ENCODE measurements at places on chromosomes 5 and 9.

DNA sequence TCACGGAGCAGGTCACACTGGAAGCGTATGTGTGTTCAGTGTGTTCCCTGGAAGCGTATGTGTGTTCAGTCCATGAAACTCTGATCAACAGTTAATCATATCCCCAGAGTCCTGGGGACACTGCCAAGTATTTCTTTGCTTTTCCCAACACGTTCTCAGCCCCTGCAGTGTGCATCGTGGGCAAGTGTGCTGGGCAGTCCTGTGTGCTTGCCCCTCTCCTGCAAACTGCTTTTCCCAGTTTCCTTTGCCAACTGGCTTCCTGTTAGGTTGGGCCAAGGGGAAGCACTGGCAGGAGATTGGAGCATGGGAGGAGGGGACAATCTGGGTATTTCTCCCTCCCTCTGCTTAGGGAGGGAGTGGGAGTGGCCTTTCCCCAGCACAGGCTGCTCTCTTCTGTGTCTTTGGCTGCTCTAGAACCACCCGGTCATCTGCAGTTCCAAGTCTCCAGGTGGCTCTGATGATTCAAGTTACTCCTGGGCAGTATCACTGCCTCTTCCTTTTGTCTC is 36.8 kb upstream of the NEK6 start:
- DNase-seq, result no peak

DNA sequence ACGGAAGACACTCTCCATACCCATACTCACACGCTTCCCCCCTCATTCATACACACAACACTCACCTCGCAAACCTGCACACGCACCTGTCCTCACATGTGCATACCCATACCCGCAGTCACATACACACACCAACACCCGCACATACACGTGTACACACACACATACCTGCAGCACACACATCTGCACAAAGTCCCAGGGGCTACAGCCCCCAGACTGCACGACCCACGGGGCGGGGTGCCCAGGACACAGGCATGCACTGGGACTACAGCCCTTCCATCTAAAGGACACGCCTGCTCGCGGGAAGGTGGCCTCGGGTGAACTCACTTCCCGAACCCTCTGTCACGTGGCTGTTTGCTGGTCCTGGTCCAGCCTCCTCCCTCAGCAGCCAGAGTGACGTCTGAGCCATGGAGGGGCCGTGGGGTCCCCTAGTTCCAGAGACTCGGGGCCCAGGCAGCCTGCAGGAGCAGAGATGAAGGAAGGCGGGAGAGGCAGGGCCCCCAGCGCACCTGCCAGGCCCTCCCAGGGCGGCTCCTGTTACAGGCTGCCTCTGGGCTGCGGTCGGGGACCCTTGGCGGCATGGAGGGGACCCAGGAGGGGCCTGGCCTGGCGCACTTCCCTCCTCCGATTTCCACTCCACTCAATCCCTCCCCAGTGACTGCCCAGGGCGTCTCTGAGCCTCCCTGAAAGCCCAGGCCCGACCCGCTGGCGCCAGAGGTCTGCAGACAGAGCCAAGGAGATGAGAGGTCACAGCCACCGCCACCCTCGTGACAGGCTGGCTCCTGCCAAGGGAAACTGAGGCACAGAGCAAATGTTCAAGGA is 8.1 kb downstream of the SLC12A7 start:
- DNase-seq, result no peak

- DNase-seq, result no peak
These were observed 155.8 kb downstream of the TSSK1B start for GRCh38 chr5:113278976-113279375.

DNA sequence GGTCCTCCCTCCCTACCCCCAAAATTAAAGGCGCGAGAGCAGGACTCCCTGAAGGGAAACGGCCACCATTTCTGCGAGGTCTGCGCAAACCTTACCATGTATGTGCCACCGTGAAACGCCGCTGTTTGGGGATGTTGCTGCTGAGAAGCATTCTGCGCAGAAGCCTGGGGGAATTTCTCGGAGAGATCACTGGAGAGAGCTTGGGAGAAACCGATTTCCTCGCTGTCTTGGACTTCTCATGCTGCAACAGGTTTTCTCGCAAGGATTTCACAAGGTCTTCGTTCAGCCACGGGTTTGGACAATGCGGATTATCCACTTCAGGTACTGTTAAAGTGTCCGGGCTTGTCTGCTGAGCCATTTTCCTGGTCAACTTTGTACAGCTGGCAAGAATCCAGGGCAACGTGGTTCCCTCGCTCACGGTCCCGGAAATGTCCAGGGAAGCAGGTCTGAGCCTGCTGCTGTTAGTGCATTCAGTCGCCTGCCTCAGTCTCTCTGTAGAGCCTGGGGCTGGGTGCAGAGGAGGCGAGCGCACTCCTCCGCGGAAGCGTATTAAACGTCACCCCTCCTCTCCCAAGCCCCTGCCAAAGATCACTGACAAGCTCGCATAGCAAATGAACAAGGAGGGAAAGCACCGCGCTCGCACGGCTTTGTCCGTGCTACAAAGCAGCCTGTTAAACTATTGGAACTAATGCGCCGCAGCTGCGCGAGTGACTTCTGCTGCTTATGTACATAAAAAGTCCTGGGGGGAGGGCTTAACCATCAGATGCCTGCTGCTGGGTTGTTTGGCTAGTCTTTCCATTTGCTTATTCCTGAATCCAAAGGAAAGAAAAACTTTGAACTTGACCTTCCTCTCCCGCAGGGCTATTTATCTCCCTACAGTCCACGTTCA is 125.1 kb downstream of the PDE4D start:
- DNase-seq, result no peak

GRCh38 chr5:172407822-172408221 is 46.5 kb downstream of the SH3PXD2B start:
- no peak for DNase-seq

GRCh38 chr5:143673676-143674468 is 138.1 kb upstream of the HMHB1 start:
- no peak for DNase-seq
